ENCODE measurements at places on chromosomes 12 and 14.

GRCh38 chr14:99422228-99423010 lies 58.2 kb downstream of the SETD3 start:
- no peak for DNase-seq

DNA sequence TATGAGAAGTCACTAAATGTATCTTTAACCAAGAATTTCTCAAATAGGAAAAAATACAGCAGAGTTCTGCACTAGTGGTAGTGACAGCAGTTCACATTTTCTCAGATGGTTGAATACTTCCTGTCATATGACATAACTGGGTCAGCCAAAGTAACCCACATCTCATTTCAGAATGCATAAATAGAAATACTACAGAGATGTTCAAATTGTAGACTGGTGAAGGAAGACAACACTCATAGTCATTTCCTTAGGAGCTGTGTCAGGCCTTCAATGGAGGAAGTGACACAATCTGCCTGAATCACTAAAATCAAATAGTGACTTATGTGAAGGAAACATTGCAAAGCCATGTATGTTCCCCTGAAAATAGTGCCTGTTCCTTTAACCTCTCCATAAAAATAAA lies 32.4 kb downstream of the FERMT2 start:
- DNase-seq = peak; percentile 4

- DNase-seq = no peak
Observed at GRCh38 chr12:49687941-49688340, 19.3 kb downstream of the FMNL3 start.

- DNase-seq = peak; percentile 97
Observed at GRCh38 chr12:122860040-122860853, 25.0 kb downstream of the HIP1R start.

- DNase-seq = no peak
Observed at GRCh38 chr12:64825143-64826021, 935 bp downstream of the TBC1D30 start.

DNA sequence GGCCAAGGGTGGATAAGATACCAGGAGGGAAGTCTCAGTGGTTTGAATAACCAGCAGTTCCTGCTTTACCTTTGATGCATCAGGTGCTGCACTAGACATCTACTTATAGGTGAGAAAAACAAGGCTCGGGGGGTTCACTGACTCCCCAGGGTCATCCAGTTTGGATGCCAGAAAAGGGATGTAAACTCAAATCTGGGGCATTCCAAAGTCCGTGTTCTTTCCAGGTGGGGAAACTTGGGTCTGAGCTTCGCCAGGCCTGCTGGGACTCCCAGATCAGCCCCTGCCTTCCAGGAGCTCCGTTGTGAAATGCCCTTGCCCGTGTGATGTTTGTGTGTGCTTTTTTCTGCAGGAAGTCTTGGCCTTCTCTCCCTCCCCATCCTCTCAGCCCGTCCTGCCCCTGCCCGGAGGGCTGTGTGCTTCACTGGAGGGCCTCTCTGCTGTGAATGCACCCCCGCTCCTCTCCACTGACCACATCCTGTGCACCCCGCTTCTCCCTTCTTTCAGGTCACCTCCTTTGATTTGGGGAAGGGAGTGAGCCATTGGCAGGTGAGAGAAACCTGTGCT lies 42.1 kb downstream of the TSPAN9 start:
- no peak for DNase-seq

GRCh38 chr12:131333621-131334440 lies 377.1 kb upstream of the SFSWAP start:
- DNase-seq = no peak

DNA sequence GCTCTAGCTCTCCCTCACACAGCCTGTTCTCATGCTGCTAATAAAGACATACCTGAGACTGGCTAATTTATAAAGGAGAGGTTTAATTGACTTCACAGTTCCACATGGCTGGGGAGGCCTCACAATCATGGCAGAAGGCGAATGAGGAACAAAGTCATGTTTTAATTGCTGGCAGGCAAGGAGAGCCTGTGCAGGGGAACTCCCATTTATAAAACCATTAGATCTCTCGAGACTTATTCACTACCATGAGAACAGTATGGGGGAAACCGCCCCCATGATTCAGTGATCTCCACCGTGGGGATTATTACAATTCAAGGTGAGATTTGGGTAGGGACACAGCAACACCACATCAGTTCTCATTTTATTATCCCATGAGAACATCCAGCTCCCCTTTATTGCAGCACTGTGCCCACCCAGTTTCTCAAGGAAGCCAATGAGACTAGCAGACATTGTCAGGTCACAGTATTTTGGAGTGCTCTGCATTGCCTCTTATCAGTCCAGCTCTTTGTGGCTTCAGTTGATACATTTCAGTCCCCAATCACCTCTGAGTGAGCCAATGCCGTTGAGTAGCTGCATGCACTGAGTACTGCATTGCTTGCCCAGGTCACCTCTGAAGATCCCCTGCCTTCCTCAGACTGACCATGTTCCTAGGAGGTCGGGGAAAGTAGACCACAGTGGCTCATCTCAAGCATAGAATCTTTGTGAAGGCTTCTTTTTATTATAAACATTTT lies 131.2 kb downstream of the CRADD start:
- no peak for DNase-seq

DNA sequence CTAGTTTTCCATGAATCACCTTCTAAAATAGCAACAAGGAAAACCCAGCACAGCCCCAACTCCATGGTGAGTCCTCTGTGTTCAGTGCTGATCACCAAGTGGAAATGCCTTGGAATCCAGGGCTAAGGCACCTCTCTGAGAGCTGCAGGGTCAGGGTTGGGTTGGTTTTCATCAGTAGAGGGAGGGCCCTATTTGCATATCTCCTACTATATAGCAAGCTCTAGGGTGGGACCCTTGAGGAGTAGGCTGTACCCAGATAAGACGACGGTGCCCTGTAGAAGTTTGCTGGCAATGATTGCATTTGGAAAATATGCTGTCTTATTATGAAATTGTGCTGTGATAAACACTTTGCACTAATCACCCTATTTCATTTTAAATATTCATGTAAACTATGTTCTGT lies 1011.8 kb downstream of the TMEM121 start:
- no peak for DNase-seq

DNA sequence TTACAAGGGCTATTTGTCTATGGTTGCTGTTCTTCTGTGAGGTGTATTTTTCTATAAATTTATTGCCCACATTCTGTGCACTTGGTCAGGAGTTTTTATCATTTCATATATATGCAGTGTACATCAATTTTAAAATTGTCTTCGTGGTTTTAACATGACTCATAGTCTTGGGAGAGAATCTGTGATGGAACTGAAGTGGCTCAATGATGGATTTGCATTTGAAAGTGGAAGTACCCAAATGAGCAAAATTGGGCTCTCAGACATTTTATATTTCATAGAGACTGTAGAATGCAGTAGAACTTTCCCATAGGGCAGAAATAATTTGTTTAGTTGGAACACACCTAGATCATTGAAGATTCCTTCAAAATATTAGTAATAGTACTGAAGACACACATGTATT lies 1.9 kb upstream of the SCFD1 start:
- no peak for DNase-seq

DNA sequence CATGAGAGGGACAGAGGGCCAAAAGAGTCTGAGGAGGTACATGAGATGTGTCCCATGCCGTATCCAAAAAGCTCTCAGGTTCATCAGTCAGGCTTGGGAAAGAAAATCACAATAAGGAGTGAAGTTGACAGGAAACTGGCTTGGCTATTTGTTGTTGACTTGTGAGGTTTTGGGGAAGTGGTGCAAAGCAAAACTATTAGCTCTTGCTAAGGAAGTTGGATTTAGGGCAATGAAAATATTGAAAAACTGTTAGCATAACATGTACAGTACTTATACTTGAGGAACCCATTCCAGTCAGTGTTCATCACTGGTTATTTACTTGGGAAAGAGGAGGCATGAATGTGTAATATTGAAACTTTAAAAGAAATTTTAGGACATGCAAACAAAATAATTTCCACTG lies 145.9 kb downstream of the DUSP6 start:
- DNase-seq = no peak

- DNase-seq = no peak
Observed at GRCh38 chr12:8948701-8949341, 624 bp downstream of the M6PR start.

DNA sequence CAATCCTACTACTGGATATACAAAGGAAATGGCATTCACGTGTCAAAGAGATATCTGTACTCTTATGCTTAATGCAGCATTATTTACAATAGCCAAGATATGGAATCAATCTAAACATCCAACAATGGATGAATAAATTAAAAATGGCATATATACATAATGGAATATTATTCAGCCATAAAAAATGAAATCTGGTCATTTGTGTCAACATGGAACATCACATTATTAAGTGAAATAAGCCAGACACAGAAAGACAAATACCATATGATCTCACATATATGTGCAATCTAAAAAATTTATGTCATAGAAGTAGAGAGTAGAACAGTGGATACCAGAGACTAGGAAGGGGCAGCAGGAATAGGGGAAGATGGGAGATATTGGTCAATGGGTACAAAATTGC lies 228.8 kb upstream of the TBX3 start:
- DNase-seq = no peak

- peak; percentile 64 for DNase-seq
Observed at GRCh38 chr14:100709289-100710284, 17.1 kb upstream of the DLK1 start.

- no peak for DNase-seq
Observed at GRCh38 chr12:28780096-28780495, 369.0 kb upstream of the FAR2 start.

- no peak for DNase-seq
Observed at GRCh38 chr12:45338272-45338671, 122.4 kb downstream of the ANO6 start.

- DNase-seq = no peak
Observed at GRCh38 chr12:40921563-40922163, 229.4 kb downstream of the CNTN1 start.

GRCh38 chr14:52078721-52079120 lies 9.9 kb upstream of the NID2 start:
- DNase-seq = no peak

DNA sequence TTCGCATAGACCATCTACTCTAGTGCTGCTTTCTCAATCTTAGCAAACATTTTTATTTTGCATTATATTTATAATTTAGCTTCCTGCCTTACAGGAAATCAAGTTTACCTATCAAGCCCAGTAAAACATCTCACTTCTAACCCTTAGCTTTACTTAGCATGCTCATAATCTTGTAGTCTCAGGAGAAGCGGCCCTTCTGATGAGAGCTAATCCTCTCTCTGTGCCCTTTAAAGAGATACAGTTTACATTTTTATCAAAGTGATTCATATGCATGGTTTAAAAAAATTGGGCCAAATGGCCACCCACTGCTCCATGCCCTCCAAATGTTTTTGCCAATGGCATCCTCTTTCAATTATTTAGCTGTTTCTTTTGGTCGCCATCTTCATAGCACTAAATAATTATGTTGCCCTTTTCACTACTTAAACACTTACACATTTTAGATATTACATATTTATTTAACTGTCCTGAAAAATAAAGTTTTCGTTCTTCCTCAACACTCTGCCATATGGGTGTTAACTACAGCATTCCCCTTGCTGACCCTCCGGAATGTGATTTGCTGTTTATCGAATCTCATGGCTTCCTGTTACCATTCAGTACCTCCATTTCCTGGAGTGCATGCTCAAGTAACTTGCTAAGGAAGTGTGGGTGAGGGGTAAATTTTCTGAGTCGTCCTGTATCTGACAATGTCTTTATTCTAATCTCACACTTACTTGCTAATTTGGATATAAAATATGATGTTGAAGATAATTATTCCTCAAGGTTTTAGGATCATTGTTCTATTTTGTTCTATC lies 29.3 kb downstream of the YLPM1 start:
- DNase-seq = no peak

DNA sequence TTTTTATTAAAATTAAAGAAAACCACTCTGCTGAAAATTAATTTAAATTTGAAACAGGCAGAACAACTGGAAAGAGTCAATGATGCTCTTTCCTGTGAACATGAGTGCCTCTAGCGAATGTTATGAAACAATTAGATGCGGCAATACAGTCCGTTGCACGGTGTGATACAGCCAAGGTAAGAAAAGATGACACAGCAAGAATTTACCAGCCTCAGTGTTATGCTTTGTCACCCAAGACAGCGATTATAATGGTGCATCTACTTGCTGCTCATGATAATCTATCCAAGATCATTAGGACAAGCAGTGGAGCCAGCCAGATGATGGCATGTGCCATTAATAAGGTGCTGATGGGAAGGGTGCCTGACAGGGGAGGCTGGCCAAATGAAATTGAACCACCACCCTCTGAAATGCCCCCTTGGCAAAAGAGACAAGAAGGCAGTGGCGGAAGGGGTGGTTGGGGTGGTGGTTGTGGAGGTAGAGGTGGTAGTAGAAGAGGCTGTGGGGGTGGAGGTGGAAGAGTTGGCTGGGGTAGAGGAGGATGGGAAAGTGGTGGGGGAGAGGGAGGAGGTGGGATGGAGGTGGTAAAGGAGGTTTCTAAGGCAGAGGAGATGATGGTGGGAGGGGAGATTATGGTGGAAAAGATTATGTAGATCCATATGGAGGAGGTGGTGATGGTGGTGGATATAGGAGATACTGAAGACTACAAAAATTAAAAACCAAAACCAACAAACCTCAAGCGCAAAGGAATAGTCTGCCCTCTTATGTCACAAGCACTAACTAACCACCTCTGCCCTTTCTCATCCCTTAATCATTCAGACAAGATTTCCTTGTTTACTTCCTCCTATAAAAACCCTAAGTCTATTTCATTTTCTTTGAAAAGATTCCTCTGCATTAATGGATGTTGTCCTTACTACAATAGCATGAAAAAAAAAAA lies 4.0 kb upstream of the RESF1 start:
- no peak for DNase-seq

DNA sequence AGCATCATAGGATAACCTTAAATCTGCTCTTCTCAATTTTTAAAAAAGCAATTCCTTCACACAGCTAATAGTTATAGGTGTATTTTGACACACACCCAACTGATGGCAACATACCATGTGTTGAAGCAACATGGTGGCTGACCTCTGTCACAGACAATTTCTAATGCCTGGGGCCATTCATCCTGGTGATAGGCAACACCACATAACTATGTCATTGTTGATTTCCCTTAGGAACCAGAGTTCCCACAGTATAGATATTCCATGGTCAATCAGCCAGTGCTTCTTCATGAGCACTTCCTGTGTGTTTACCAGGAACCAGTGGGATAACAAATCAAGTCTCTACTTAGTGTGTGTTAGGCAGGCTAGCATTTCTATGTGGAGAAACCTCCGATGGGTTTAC lies 88.3 kb downstream of the FIGNL2 start:
- no peak for DNase-seq

DNA sequence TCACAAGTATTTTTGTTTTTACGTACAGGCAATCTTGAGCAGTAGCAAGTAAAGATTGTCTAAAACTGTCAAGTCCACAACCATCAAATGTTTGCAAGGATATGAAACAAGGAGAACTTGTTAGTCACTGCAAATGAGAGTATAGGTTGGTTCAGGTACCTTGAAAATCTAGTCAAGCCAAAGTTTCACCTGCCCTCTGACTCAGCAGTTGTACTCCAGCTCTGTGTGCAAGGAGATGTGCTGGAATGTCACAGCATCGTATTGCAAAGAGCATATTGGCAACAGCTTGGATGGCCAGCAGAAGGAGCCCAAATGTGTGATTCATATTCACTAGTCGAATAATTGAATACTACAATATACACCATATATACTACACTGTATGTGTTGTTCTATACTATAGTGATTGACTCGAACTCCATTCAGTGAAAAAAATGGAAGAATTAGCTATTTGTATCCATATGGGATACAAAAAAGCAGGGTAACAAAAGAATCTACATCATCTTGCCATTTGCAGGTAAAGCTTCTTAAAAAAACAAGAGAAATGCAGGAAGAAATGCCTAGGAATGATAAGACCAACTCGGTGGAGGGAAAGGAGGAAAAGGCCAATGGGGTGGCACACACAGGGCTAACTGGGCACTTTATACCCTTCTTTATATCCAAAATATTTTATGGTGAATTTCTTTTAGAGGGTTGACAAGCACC lies 44.0 kb downstream of the EID3 start:
- DNase-seq = no peak

Measured in GM19239 (cell line).